Sigmoid colon (tissue), 7 donors: ENCODE measurements at places on chromosomes 12 and 14. TPM values are rescaled to one million over a fixed set of nuclear protein-coding genes. Genes with fewer than 3 reads are reported as not detected.

NFATC4 gene
- 15.6 TPM for polyA plus RNA-seq

- no peaks in the 10 kb centered on the region for H3K27me3 ChIP-seq
- H3K4me1 ChIP-seq = peaks cover 13% of the 10 kb centered on the region
- no peaks in the 10 kb centered on the region for H3K36me3 ChIP-seq
- no peak for DNase-seq
These were observed 92.0 kb downstream of the FBXL14 start for GRCh38 chr12:1502379-1502720.

GRCh38 chr12:80178846-80179245 is 79.5 kb downstream of the OTOGL start:
- no peak overlapping the region for H3K27ac ChIP-seq
- H3K4me3 ChIP-seq = no peak overlapping the region
- H3K4me1 ChIP-seq = no peaks in the 10 kb centered on the region
- no peaks in the 10 kb centered on the region for H3K36me3 ChIP-seq
- no peak for DNase-seq
- H3K27me3 ChIP-seq = no peaks in the 10 kb centered on the region

DNA sequence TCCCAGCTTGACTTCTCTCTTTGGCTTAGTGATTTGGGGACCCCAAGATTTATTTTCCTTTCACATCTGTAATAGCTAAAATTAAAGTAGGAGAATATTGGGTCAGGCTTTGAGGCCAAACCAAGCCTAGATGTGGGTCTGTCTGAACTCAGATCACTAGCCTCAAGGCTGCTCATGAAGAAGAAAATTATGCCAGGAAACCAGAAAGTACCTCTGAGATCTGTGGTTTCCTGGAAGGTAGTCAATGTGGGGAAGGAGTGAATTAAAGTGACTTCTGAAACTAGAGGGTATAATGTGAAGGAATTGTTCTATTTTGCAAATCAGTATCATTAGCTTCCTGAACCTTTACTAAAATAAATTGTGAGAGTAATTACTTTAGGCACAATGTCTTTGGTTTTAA is 13.4 kb upstream of the CLEC12A start:
- no peak overlapping the region for H3K4me3 ChIP-seq
- no peaks in the 10 kb centered on the region for H3K36me3 ChIP-seq
- no peak for DNase-seq
- H3K27ac ChIP-seq = no peak overlapping the region
- H3K27me3 ChIP-seq = no peaks in the 10 kb centered on the region
